A172 (cell line): ENCODE measurements at places on chromosomes 2 and 18.

GRCh38 chr2:237662671-237663093 is 35.3 kb downstream of the LRRFIP1 start:
- peak; percentile 88 for DNase-seq

DNA sequence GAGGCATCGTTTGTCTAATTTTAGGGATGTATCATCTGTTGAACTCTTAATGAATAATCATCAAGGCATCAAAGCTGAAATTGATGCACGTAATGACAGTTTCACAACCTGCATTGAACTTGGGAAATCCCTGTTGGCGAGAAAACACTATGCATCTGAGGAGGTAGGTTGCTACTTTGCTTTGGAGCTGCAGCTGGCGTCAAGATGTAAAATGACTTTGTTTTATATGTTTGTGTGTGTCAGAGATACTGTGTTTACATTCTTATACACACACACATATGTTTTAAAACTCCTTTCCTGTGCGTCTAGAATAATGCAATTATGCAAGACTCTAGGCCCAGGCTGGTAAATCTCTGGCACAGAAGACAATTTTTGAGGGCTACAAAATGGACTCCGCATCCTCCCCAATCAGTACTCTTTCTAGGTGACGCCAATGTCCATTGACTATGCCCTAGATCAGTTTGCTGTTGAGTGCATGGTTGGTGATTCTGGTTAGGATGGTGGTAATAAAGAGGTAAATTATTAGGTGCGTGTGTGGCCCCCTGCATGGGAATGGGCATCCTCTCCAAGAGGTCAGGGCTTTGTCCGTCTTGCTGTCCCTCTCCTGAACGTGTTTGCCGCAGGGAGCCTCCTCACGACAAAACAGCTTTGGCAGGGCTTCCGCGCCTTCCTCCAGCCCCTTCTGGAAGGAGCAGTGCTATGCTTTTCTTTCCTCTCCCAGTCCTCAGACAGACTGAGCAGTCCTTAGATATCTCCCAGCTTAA is 68.2 kb upstream of the EML6 start:
- DNase-seq: no peak

GRCh38 chr2:79947751-79948150 is 356.8 kb downstream of the LRRTM1 start:
- DNase-seq: no peak

DNA sequence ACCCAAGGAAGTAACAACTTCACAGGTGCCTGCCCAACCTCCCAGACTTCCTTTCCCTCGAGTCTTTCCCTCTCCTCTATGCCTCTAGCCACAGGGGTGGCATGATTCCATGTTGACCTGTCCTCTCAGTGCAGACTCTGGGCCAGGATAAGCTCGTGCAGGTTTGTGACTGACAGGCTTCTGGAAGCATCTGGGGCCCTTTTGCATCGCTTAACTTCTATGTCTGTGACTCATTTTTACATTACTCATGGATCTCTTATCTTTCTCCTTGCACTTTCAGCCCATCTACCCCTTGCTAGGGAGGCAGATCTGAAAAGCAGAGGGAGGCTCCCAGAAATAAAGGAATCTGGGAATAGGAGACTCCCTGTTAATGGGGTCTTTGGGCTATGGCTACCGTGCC is 98.5 kb upstream of the RIOK3 start:
- peak; percentile 79 for DNase-seq

DNA sequence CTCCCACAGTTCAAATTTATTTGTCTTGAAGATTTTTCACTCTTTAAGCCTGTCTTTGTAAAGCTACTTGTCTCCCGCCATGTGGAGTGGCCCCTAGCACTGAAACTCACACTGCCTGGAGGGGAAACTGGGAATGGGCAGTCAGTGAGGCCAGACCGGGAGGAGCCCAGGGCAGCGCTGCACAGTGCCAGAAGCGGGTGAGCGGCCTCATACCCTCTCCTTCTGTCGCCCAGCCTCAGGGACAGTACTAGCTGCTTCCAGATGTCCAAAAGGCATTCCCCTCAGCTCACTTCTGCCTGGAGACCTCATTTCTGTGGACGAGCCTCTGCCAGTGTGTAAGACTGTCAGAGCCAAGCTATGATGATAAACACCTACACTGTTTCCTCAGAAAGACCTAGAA is 79.9 kb downstream of the SEPTIN10 start:
- no peak for DNase-seq

DNA sequence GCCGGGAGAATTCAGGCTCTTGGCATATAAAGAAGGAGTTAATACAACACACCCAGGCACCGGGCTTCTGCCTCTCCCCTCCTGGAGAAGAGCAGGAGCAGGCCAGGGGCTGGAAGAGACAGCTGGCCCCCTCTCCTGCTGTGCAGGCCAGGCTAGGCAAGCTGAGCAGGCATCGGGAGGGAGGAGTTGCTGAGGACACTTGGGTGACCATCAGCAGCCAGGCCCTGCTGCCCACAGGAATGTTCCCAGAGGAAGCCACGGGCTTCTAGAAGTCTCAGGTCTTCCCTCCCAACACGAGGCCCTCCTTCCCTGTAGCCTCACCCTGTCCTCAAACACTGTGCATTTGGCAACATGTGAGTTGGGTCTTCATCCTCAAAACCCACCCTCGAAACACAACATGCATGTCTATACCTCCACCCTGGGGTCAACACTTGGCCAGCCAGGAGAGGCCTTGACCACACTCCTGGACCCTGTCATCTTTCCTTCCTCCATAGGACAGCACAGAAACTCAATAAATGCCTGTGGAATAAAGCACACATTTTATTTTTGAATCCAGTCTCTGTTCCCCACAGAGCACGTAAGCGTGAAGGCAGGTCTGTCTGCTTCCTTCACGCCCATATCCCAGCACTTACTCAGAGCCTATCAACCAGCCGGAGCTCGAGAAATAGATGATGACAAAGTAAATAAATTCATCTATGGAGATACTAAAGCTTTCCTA is 433.8 kb upstream of the ID2 start:
- no peak for DNase-seq

DNA sequence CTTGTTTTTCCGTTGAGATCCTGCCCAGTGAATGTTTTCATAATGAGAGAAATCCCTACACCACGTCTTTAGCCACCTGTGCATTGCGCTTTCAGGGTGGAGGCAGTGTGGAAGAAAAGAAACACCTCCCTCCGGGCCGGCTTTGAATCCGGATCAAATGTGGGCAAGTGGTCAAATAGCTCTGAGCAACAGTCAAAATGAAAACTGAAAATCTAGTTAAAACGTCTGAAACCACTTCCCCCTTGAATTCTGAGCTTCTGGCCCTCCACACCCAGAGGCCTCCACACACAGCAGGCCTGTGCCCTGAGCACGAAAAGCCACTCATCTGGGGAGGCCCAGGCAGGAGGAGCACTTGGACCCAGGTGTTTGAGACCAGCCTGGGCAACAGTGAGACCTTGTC is 263.6 kb upstream of the SALL3 start:
- DNase-seq: no peak

DNA sequence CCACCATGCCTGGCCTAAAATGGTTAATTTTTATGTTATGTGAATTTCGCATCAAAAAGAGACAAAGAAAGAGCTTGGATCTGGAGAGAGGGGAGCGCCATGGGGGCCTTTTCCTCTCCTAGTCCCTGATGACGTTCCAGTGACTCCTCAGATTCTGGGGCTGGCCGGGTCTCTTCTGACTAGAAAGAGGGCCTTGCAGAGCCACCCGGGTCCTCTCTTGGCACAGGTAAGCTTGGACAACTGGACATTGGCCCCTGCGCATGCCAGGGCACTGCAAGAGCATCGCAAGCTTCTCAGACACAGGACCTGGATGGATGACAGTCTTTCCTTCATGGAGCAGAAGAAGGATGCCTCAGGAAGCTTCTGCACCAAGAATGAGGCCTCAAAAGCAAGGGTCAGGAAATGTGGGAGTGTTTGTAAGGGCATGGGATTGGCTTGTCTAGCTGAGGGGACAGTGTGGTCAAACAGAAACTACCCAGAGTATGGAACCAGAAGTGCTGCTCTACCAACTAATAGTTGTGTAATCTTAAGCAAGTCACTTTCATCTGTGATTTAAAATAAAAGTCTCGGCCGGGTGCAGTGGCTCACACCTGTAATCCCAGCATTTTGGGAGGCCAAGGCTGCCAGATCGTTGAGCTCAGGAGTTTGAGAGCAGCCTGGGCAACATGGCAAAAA is 35.2 kb downstream of the FOSL2 start:
- DNase-seq: no peak

GRCh38 chr18:69358212-69358895 is 42.3 kb upstream of the DOK6 start:
- no peak for DNase-seq

- DNase-seq: peak; percentile 22
These were observed 104.7 kb upstream of the CDCA7 start for GRCh38 chr2:173249661-173250641.

GRCh38 chr2:38190542-38191218 is 114.7 kb upstream of the CYP1B1 start:
- no peak for DNase-seq

DNA sequence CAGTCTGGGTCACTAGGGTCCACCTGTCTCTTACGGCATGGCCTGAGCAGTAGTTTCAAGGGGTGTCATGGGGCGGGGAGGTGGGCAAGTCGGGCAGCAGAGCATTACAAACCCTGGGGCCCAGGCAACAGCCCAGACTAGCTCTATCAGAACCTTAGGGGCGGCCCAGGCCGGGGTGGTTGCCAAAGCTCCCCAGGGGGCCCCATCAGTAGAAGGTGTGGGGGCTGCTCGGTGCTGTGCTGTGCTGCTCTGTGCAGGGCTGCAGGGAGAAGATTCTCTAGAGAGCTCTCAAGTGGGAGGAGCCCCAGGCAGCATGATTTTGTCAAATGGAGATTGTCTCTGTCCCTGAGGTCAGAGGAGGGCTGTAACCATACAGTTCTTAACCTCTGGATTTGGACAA is 36.4 kb upstream of the SLC14A1 start:
- no peak for DNase-seq

DNA sequence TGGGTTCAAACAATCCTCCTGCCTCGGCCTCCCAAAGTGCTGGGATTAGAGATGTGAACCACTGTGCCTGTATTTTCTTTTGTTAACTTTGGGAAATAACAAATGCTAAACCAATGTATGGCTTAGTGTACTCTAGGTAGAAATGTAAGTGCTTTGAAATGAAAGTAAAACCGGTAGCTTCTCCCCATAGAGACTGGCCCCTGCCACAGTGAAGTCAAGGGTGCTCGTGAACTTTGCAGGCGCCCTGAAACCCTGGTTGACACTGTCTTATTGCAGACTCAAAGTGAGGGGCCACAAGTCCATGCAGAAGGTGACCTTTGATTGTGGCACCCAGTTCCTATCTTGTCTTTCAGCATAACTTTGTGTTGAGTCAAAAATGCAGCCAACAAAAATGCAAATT is 24.2 kb upstream of the MTCL1 start:
- no peak for DNase-seq

- no peak for DNase-seq
These were observed 82.3 kb downstream of the ACVR2A start for GRCh38 chr2:147927053-147927588.

DNA sequence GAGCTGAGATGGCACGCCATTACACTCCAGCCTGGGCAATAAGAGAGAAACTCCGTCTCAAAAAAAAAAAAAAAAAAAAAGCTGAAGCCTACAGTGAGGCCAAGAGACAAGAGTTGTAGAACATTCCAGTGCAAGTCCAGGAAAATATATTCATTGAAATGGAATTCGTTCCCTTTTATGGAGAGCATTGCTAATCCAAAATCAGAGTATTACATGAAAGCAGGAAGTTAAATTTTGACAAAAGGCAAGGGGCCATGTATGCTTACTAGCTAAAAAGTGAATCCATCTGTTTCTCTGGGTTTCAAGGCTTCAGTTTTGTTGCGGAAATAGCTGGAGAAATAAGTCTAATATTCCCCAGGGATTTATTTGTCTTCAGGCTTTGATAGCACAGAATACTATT is 471.7 kb downstream of the THSD7B start:
- DNase-seq: no peak

- no peak for DNase-seq
These were observed 907.6 kb downstream of the EPHA4 start for GRCh38 chr2:220664272-220665107.

- DNase-seq: no peak
These were observed at the start of gene XDH for GRCh38 chr2:31414601-31415241. Gene XDH, minus strand, starts transcription at chr2:31414742. Its CDS starts 76 bp downstream, at chr2:31414666.
